ENCODE measurements at places on chromosomes 5 and 9. TPM values are rescaled to one million over a fixed set of nuclear protein-coding genes. Genes with fewer than 3 reads are reported as not detected.

Gene SH2D3C
- total RNA-seq: 12.3 TPM

DNA sequence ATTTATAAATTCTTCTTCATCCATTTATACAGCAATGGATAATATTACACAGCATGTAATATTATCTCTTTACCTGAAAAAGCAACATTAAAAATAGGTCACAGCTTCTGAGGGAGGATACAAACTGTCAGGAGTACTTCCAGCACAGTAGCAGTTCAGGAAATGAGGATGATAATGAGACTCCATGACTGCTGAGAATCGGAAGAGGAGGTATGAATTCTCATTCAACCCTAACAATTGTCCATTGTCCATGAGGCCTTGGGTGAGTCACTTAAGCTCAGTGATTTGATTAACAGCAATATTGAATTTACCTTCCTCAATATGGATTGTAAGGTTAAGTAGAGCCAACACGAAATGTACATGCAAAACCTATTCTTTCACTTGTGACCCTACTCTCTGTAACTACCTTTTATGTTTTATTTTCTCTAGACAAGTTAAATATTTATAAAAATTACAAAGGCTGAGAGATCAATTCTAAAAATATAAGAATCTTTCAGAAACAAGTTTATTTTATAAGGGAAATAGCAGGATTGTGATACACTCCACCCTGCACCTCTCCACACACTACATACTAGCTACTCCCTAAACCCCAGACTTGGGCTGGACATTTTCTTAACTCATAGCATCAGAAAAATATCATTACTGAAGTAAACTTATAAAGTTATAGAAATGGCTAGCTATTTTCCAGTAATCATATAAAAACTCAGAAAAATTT lies 159.1 kb upstream of the ACOT12 start:
- no peak overlapping the region for H3K4me3 ChIP-seq
- no peak for DNase-seq
- H3K27me3 ChIP-seq: no peaks in the 10 kb centered on the region
- H3K36me3 ChIP-seq: no peaks in the 10 kb centered on the region

GRCh38 chr5:178984145-178985072 lies 10.7 kb downstream of the GRM6 start:
- DNase-seq: no peak
- H3K4me1 ChIP-seq: no peaks in the 10 kb centered on the region
- no peaks in the 10 kb centered on the region for H3K27me3 ChIP-seq

GRCh38 chr9:26129217-26129616 lies 451.0 kb upstream of the TUSC1 start:
- no peak overlapping the region for H3K27ac ChIP-seq
- no peak overlapping the region for H3K4me3 ChIP-seq
- H3K4me1 ChIP-seq: no peaks in the 10 kb centered on the region

Gene NEUROG1
- not detected for total RNA-seq

Gene CDC25C
- total RNA-seq: 0.39 TPM

GRCh38 chr5:102903074-102903871 lies 148.2 kb downstream of the PAM start:
- no peak for DNase-seq
- no peak overlapping the region for H3K27ac ChIP-seq
- no peak overlapping the region for H3K4me3 ChIP-seq
- no peaks in the 10 kb centered on the region for H3K27me3 ChIP-seq
- H3K4me1 ChIP-seq: peaks cover 18% of the 10 kb centered on the region
- H3K36me3 ChIP-seq: no peaks in the 10 kb centered on the region

DNA sequence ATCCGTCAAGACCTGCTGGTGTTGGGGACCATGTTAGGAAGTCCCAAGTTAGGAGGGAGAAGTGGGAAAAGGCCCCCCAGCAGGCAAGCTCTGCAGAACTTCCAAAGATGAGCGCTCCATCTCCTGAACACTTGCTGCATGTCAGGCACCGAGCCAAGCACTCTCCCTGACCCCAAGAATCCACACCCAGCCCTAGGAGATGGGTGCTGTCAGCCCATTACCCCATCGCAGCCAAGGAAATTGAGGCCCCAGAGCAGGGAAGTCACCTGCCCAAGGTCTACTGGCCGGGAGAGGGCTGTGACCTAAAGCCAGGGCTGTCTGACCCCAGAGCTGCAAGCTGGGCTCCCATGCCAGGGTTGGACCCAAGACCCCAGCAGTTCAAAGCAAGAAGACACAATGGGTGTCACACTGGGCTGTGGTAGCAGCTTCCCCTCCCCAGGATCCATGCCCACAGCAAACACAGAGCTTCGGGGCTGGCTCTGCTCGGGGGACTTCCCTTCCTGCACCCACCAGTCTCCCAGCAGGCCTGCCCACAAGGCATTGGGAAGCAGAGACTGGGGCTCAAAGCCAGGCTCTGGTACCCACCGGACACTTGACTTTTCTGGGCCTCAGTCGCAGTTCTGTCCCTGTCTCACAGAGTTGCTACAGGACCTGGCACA lies 13.5 kb downstream of the EEIG1 start:
- H3K27me3 ChIP-seq: no peaks in the 10 kb centered on the region
- H3K4me1 ChIP-seq: peaks cover 78% of the 10 kb centered on the region
- DNase-seq: no peak
- peak overlapping the region; percentile 88 for H3K27ac ChIP-seq
- H3K36me3 ChIP-seq: no peaks in the 10 kb centered on the region
- no peak overlapping the region for H3K4me3 ChIP-seq

GRCh38 chr5:10546186-10546585 lies 17.7 kb upstream of the ANKRD33B start:
- no peaks in the 10 kb centered on the region for H3K4me1 ChIP-seq
- no peak overlapping the region for H3K4me3 ChIP-seq
- H3K36me3 ChIP-seq: no peaks in the 10 kb centered on the region
- H3K27me3 ChIP-seq: peaks cover 3% of the 10 kb centered on the region
- no peak for DNase-seq

Gene PTGS1
- 5.4 TPM for total RNA-seq

GRCh38 chr5:112921833-112922817 lies at the start of gene REEP5:
Gene REEP5 (minus strand): TSS chr5:112922227. CDS start chr5:112922190, 37 bp downstream.
- peak within 1 kb of the TSS; percentile 71 for H3K4me3 ChIP-seq
- peak; percentile 90 for DNase-seq
- peak within 1 kb of the TSS; percentile 97 for H3K27ac ChIP-seq
- peaks cover 19% of the 10 kb centered on the region for H3K36me3 ChIP-seq
- H3K27me3 ChIP-seq: no peaks in the 10 kb centered on the region

- no peaks in the 10 kb centered on the region for H3K27me3 ChIP-seq
- no peak for DNase-seq
- H3K27ac ChIP-seq: no peak overlapping the region
- H3K36me3 ChIP-seq: no peaks in the 10 kb centered on the region
- H3K4me3 ChIP-seq: no peak overlapping the region
Observed at GRCh38 chr9:108149326-108149725, 659.8 kb upstream of the KLF4 start.

- H3K27ac ChIP-seq: no peak overlapping the region
- H3K4me3 ChIP-seq: no peak overlapping the region
- no peak for DNase-seq
Observed at GRCh38 chr5:34021334-34021733, 13.5 kb upstream of the AMACR start.

DNA sequence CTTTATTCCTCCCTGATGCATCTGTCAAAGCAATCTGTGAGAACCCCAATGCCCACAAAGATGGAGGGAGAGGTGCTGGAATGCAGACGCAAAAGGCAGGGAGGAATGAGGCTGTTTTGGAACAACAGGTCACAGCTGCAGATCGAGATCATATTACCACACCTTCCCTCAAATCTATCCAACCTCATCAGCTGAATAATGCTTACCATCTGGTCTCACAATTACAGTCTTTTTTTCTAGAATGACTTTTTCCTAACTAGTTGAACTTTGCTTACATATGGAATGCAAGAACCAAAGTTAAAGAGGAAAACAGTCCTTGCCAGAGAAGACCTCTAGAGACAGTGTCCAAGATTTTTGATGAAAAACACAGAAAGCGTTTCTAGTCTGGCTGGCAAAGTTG lies 158.1 kb downstream of the LPAR1 start:
- H3K27me3 ChIP-seq: no peaks in the 10 kb centered on the region
- no peak overlapping the region for H3K27ac ChIP-seq
- DNase-seq: no peak
- no peak overlapping the region for H3K4me3 ChIP-seq
- H3K36me3 ChIP-seq: no peaks in the 10 kb centered on the region

- no peaks in the 10 kb centered on the region for H3K4me1 ChIP-seq
- DNase-seq: no peak
- no peaks in the 10 kb centered on the region for H3K27me3 ChIP-seq
- H3K4me3 ChIP-seq: no peak overlapping the region
- no peaks in the 10 kb centered on the region for H3K36me3 ChIP-seq
- no peak overlapping the region for H3K27ac ChIP-seq
Observed at GRCh38 chr5:159215886-159216285, 6.5 kb upstream of the RNF145 start.

DNA sequence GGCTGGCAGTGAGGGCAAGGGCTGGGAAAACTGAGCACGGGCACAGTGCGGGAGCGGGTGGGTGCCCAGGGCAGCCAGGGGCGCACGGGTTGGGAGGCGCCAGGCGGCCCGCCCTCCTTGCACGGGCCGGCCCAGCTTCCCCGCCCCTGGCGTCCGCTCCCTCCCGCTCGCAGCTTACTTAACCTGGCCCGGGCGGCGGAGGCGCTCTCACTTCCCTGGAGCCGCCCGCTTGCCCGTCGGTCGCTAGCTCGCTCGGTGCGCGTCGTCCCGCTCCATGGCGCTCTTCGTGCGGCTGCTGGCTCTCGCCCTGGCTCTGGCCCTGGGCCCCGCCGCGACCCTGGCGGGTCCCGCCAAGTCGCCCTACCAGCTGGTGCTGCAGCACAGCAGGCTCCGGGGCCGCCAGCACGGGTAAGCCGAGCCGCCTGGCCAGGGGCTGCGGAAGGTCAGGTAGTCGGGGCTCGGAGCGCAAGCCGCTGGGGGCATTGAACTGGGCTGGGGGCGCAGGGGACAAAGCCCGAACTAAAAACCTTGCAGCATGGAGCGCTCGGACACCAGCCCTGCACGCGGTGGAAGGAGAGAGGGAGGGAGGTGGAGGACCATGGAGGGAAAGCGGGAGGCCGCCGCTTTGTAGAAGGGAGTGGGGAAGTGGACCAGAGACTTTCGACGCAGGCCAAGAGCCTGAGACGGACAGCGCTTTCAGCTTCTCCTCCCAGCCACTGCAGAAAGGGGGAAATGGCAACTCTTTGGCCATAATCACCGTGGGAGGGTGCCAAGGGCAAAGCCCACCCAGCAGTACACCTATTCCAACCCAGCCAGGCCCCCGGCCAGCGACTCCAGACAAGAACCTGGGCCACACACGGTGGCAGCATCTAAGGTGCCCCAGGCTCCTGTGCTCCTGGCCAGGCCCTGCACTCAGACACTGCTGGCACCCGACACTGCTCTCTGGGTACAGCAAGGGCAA lies at the start of gene TGFBI:
TGFBI (plus strand) TSS at position 207 of the 961 bp plus-strand sequence; CDS start at position 275, 68 bp downstream.
- DNase-seq: peak; percentile 83
- H3K4me3 ChIP-seq: peak within 1 kb of the TSS; percentile 81
- peaks cover 6% of the 10 kb centered on the region for H3K4me1 ChIP-seq
- peaks cover 10% of the 10 kb centered on the region for H3K36me3 ChIP-seq
- peak within 1 kb of the TSS; percentile 23 for H3K27ac ChIP-seq

- DNase-seq: no peak
- no peak overlapping the region for H3K27ac ChIP-seq
- peaks cover 12% of the 10 kb centered on the region for H3K4me1 ChIP-seq
- H3K36me3 ChIP-seq: no peaks in the 10 kb centered on the region
- H3K27me3 ChIP-seq: no peaks in the 10 kb centered on the region
- H3K4me3 ChIP-seq: no peak overlapping the region
Observed at GRCh38 chr9:20496328-20496727, 126.0 kb downstream of the MLLT3 start.

Gene PCDHGA10
- total RNA-seq: 5.5 TPM

- no peaks in the 10 kb centered on the region for H3K27me3 ChIP-seq
- no peaks in the 10 kb centered on the region for H3K36me3 ChIP-seq
- H3K4me1 ChIP-seq: peaks cover 10% of the 10 kb centered on the region
- peak; percentile 11 for DNase-seq
- no peak overlapping the region for H3K27ac ChIP-seq
Observed at GRCh38 chr9:136857166-136857565, 5.0 kb downstream of the MAMDC4 start.

Gene CYSRT1
- total RNA-seq: 0.21 TPM

GRCh38 chr5:74126294-74126693 lies 500.3 kb downstream of the ARHGEF28 start:
- H3K27ac ChIP-seq: no peak overlapping the region
- H3K36me3 ChIP-seq: no peaks in the 10 kb centered on the region
- no peak overlapping the region for H3K4me3 ChIP-seq

DNA sequence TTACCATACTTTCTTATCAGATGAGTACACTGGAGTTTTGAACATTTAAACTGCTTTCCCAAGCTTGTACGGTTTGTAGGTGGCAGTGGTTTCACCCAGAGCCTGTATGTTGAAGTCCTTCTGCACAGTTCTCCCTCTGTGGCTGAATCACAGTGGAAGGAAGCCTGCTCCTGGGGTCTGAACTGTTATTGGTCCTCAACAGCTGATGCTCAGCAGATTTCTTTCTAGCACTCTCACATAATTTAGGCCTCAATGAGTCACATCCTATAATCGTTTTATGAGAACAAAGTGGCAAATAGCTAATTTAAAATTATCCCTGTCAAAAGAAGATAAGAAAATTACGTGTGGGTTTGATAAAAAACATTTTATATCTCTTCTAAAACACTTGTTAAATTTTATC lies 229.7 kb downstream of the TLE4 start:
- no peaks in the 10 kb centered on the region for H3K27me3 ChIP-seq
- H3K27ac ChIP-seq: no peak overlapping the region
- H3K4me3 ChIP-seq: no peak overlapping the region
- DNase-seq: no peak

- peak overlapping the region; percentile 36 for H3K27ac ChIP-seq
- no peaks in the 10 kb centered on the region for H3K36me3 ChIP-seq
- H3K4me3 ChIP-seq: no peak overlapping the region
Observed at GRCh38 chr9:16217943-16218701, 652.3 kb downstream of the BNC2 start.

- no peak for DNase-seq
- H3K27me3 ChIP-seq: no peaks in the 10 kb centered on the region
- peaks cover 40% of the 10 kb centered on the region for H3K36me3 ChIP-seq
- peak overlapping the region; percentile 98 for H3K4me3 ChIP-seq
Observed at GRCh38 chr5:44809956-44810420, 1.2 kb downstream of the MRPS30 start.

DNA sequence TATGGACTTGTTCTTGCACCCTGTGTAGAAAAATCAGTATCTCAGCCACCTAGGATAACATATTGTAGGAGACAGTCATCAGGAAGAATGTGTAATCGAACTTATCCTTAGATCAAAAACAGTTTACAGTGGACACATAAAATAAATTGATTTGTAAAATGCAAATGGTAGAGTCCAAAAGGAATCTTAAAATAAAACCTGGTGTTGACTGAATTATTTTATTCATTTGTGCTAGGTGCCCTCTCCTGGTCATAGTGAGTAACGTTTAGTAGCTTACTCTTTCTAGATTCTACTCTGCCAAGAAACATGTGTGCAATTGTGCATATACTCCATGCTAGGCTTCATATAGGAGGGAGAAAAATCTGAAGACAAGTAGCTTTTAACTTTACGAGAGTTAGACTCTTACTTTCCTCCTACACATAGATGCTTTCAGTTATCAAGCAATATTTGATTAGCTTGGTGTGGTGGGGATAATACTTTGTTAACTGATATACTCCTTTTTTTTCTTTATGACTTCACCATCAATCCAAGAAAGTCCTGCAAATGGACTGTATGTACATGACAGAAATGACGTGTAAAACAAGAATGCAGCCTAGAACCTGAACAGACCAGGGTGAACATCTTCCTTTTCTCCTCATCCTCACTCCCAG lies 23.7 kb upstream of the LOX start:
- no peaks in the 10 kb centered on the region for H3K27me3 ChIP-seq
- no peak for DNase-seq
- H3K27ac ChIP-seq: no peak overlapping the region
- H3K4me1 ChIP-seq: no peaks in the 10 kb centered on the region
- no peak overlapping the region for H3K4me3 ChIP-seq

Gene LCN15
- total RNA-seq: not detected

Data from heart right ventricle (tissue), 16 donors.